Lower lobe of right lung (tissue), 2 donors: ENCODE measurements at places on chromosomes 7 and 10. TPM values are rescaled to one million over a fixed set of nuclear protein-coding genes. Genes with fewer than 3 reads are reported as not detected.

Gene TMEM130
- 2.9 TPM for total RNA-seq

- no peak for DNase-seq
- no peaks in the 10 kb centered on the region for H3K4me1 ChIP-seq
- no peaks in the 10 kb centered on the region for H3K36me3 ChIP-seq
- no peaks in the 10 kb centered on the region for H3K27me3 ChIP-seq
Measured at GRCh38 chr7:31997423-31997822, 72.8 kb downstream of the PDE1C start.

Gene CYCS
- total RNA-seq, result 62.3 TPM

GRCh38 chr7:75626954-75627353, 111.8 kb downstream of the HIP1 start:
- H3K36me3 ChIP-seq, result no peaks in the 10 kb centered on the region
- no peak overlapping the region for H3K4me3 ChIP-seq
- peak; percentile 60 for DNase-seq
- H3K4me1 ChIP-seq, result peaks cover 30% of the 10 kb centered on the region
- peak overlapping the region; percentile 38 for H3K27ac ChIP-seq
- no peaks in the 10 kb centered on the region for H3K27me3 ChIP-seq

GRCh38 chr7:93172683-93173082, 24.5 kb upstream of the SAMD9L start:
- H3K27ac ChIP-seq, result no peak overlapping the region
- no peaks in the 10 kb centered on the region for H3K4me1 ChIP-seq
- H3K27me3 ChIP-seq, result no peaks in the 10 kb centered on the region
- H3K4me3 ChIP-seq, result no peak overlapping the region

- peaks cover 21% of the 10 kb centered on the region for H3K4me1 ChIP-seq
- no peak overlapping the region for H3K4me3 ChIP-seq
- DNase-seq, result no peak
- peaks cover 22% of the 10 kb centered on the region for H3K36me3 ChIP-seq
Measured at GRCh38 chr10:26491934-26492333, 53.8 kb downstream of the APBB1IP start.

Gene DIP2C
- 15.1 TPM for total RNA-seq

DNA sequence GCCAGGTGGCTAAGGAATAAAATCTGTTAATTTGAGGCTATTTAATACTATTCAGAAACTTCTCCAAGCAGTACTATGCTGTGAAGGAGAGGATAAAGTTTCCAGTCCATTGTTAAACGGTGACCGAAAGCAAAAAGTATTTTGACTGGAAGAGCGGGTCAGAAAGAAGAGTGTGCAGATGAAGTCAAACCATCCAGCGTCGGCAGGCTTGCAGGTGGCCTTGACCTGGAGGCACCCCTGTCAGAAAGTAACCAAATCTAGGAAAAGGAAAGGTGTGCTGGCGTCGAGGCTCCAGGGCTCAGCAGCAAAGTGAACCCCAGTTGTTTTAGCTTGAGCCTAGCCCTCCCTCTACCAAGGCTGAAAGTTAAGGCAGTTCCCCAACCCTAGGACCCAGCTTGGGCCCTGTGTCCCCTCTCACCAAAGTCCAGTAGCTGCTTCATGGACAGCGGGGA, 544 bp downstream of the PDK4 start:
- no peak for DNase-seq
- no peaks in the 10 kb centered on the region for H3K27me3 ChIP-seq
- H3K4me3 ChIP-seq, result peak overlapping the region; percentile 85
- peaks cover 38% of the 10 kb centered on the region for H3K36me3 ChIP-seq
- H3K27ac ChIP-seq, result peak overlapping the region; percentile 97

DNA sequence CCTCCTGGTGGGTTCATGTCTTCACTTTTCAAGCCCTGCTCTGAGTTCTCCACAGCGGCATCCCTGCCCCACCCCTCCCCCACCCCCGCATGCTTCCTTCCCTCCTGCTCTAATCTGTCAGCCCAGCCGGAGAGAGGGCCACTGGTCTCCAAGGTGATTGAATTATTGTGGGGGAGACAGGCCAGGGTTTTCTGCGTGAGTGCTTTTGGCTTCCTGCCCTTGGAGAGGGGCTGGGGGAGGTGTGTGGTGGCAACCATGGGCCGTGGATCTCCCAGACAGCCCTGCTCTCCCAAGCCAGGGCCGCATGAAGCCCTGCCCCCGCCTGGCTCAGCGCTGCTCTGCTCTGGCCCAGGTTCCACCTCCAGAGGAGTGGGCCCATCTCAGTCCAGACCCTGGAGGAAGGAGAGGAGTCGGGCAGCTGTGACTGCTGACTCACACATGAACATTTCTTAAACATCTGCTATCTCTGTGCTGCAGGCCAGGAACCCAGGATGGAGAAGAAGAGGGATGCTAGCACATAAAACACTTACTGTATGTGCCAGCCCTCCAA, 109.9 kb downstream of the ZMIZ1 start:
- H3K4me1 ChIP-seq, result peaks cover 89% of the 10 kb centered on the region
- peak overlapping the region; percentile 66 for H3K27ac ChIP-seq
- no peak overlapping the region for H3K4me3 ChIP-seq
- H3K27me3 ChIP-seq, result no peaks in the 10 kb centered on the region
- no peak for DNase-seq

Gene EPHA1
- total RNA-seq, result 9.0 TPM

DNA sequence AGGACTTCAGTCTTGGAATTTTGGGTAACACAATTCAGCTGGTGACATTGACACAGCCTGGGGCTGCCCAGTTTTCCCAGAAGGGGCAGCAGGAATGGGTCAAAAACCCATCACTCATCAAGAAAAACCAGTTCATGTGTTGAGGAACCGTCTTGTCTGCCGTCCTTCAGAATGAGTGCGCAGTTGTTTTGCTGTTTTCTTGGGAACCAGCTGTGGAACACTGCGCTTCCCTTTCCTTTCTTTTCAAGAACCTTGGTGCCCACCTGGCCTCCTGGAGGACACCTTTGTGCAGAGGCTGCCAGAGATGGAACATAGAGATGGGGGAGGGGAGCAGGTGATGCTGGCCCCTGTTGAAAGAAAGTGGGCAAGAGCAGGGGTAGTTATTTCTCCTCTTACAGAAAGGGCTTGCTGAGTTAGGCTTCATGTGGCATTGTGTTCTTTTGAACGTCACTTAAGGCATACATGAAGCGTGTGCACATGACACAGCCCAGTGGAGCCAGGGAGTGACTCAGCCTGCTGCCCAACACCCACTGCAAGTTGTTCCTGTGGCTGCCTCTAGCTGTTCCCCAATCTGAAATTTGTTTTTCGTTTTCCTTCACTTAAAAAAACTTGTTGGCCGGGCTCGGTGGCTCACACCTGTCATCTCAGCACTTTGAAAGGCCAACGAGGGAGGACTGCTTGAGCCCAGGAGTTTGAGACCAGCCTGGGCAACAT, 87.4 kb upstream of the TNS3 start:
- DNase-seq, result peak; percentile 79
- H3K27me3 ChIP-seq, result no peaks in the 10 kb centered on the region
- peaks cover 19% of the 10 kb centered on the region for H3K4me1 ChIP-seq
- no peak overlapping the region for H3K4me3 ChIP-seq
- no peaks in the 10 kb centered on the region for H3K36me3 ChIP-seq

GRCh38 chr10:6463366-6463765, 116.7 kb downstream of the PRKCQ start:
- H3K4me1 ChIP-seq, result no peaks in the 10 kb centered on the region
- no peak overlapping the region for H3K4me3 ChIP-seq
- H3K27ac ChIP-seq, result no peak overlapping the region
- H3K36me3 ChIP-seq, result peaks cover 6% of the 10 kb centered on the region
- H3K27me3 ChIP-seq, result no peaks in the 10 kb centered on the region
- DNase-seq, result no peak

Gene LGI1
- not detected for total RNA-seq

GRCh38 chr10:65135508-65135907, 1614.3 kb downstream of the REEP3 start:
- H3K4me1 ChIP-seq, result no peaks in the 10 kb centered on the region
- H3K27ac ChIP-seq, result no peak overlapping the region
- no peaks in the 10 kb centered on the region for H3K36me3 ChIP-seq
- H3K4me3 ChIP-seq, result no peak overlapping the region

Gene MYL7
- total RNA-seq, result 1.6 TPM

Gene FAM131B
- 0.53 TPM for total RNA-seq

Gene SLC16A12
- 1.0 TPM for total RNA-seq

Gene GPR15LG
- not detected for total RNA-seq

GRCh38 chr7:1367501-1368183, 91.6 kb downstream of the MICALL2 start:
- H3K36me3 ChIP-seq, result no peaks in the 10 kb centered on the region
- peaks cover 7% of the 10 kb centered on the region for H3K4me1 ChIP-seq
- DNase-seq, result no peak
- peaks cover 59% of the 10 kb centered on the region for H3K27me3 ChIP-seq

Gene SLC13A4
- total RNA-seq, result 0.27 TPM

- H3K36me3 ChIP-seq, result no peaks in the 10 kb centered on the region
- H3K4me1 ChIP-seq, result no peaks in the 10 kb centered on the region
- no peak for DNase-seq
- no peaks in the 10 kb centered on the region for H3K27me3 ChIP-seq
Measured at GRCh38 chr7:2287745-2288144, 26.5 kb downstream of the SNX8 start.

- peak overlapping the region; percentile 86 for H3K27ac ChIP-seq
- peaks cover 61% of the 10 kb centered on the region for H3K4me1 ChIP-seq
- H3K4me3 ChIP-seq, result peak overlapping the region; percentile 60
Measured at GRCh38 chr10:45420453-45421192, 46.6 kb downstream of the ALOX5 start.

DNA sequence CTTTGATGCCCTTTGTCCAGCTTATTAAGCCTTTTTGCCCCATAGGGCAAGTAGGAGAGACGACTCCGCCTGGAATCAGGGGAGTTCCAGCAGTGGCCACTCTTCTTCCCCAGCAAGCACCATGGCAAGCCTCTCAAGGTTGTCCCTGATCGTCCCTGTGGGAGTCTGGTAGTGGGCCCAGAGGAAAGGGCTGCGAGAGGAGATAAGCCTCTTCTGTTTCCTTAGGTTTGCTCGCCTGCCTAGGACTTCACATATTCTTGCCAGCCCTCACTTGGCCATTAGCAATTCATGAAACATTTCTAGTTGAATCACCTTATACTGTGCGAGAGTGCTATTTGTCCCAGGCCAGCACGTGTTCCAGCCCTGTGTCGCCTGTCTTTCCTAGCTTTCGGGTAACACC, 47.8 kb upstream of the CPN1 start:
- H3K27me3 ChIP-seq, result peaks cover 11% of the 10 kb centered on the region
- no peaks in the 10 kb centered on the region for H3K4me1 ChIP-seq
- no peak overlapping the region for H3K27ac ChIP-seq
- no peak overlapping the region for H3K4me3 ChIP-seq
- no peaks in the 10 kb centered on the region for H3K36me3 ChIP-seq

GRCh38 chr7:35993113-35993512, 159.9 kb upstream of the EEPD1 start:
- no peak overlapping the region for H3K27ac ChIP-seq
- DNase-seq, result no peak
- H3K27me3 ChIP-seq, result no peaks in the 10 kb centered on the region

GRCh38 chr7:80583901-80584300, 54.5 kb upstream of the CD36 start:
- H3K27me3 ChIP-seq, result no peaks in the 10 kb centered on the region
- H3K4me1 ChIP-seq, result no peaks in the 10 kb centered on the region
- no peaks in the 10 kb centered on the region for H3K36me3 ChIP-seq
- no peak for DNase-seq
- no peak overlapping the region for H3K4me3 ChIP-seq

DNA sequence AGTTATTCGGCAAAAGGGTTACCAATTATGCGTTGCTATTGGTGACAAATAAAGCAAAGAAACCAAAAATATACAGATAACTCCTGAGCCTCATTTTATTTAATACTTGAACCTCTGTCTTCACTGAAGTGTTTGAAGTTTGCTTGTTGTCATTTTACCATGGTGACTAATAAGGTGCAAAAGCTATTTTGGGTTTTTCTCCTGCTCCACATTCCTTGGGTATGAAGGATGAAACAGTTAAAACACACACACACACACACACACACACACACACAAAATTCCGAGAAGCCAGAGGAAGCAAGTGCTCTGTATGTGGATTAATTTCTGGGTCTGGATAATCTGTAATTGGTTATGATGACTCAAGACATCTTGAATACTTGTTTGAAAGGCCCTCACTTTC, 246.5 kb downstream of the COBL start:
- H3K4me1 ChIP-seq, result peaks cover 37% of the 10 kb centered on the region
- no peaks in the 10 kb centered on the region for H3K36me3 ChIP-seq
- no peaks in the 10 kb centered on the region for H3K27me3 ChIP-seq
- no peak overlapping the region for H3K27ac ChIP-seq
- no peak for DNase-seq
- H3K4me3 ChIP-seq, result no peak overlapping the region

Gene AKR1C8
- 0.83 TPM for total RNA-seq

DNA sequence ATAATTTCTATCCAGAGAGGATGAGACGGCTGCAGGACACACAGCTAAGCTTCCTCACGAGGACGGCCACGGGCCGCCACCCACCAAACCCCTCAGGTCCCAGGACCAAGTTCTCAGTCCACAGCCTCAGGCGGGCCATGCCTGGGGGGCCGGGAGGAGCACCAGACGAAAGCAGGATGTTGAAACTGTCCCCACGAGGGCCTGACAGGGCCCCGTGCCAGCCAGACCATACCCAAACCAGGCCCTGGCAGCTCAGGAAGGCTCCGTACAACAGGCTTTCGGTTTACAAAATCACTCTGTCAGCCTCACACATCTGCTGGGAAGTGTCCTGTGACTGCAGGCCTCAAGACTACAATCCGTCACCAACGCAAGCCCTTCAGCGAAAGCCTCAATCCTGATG, 14.5 kb downstream of the TUBGCP2 start:
- no peak overlapping the region for H3K4me3 ChIP-seq
- peaks cover 11% of the 10 kb centered on the region for H3K4me1 ChIP-seq
- DNase-seq, result no peak

- no peak for DNase-seq
- H3K4me1 ChIP-seq, result no peaks in the 10 kb centered on the region
- no peak overlapping the region for H3K4me3 ChIP-seq
- no peaks in the 10 kb centered on the region for H3K27me3 ChIP-seq
Measured at GRCh38 chr7:15284396-15284795, 277.4 kb downstream of the AGMO start.

DNA sequence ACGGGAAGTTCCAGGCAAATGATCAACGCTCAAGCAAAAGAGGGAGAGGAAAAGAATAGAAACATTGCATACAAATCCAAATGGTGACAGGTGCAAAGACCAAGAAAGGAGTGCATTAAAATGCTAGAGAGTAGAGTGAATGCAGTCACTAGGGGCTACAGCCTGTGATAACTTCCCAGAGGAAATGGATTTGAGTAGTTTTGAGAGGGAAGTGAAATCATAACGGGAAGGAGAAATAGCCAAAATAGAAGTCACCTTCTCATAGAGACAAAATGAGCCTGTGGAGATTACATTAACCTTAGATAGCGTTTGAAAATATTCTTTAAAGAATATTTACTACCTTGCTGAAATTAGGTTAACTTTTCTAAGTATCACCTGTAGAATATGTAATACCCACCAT, 26.5 kb downstream of the NUP42 start:
- peaks cover 8% of the 10 kb centered on the region for H3K27me3 ChIP-seq
- H3K4me1 ChIP-seq, result peaks cover 8% of the 10 kb centered on the region
- no peak overlapping the region for H3K4me3 ChIP-seq

- peak overlapping the region; percentile 84 for H3K27ac ChIP-seq
- no peaks in the 10 kb centered on the region for H3K36me3 ChIP-seq
- H3K4me1 ChIP-seq, result peaks cover 37% of the 10 kb centered on the region
- DNase-seq, result peak; percentile 80
Measured at GRCh38 chr7:140673063-140673773, 473 bp downstream of the ADCK2 start.
